ENCODE measurements at places on chromosomes 13 and 19. TPM values are rescaled to one million over a fixed set of nuclear protein-coding genes. Genes with fewer than 3 reads are reported as not detected.

GNA15 gene
- total RNA-seq, result 15.4 TPM

NACC1 gene
- 45.2 TPM for total RNA-seq

RHPN2 gene
- 2.1 TPM for total RNA-seq

FXYD3 gene
- total RNA-seq, result 1.3 TPM

PLEKHF1 gene
- total RNA-seq, result 9.1 TPM

NLRP7 gene
- not detected for total RNA-seq

RNASEH2A gene
- 2.7 TPM for total RNA-seq

GRCh38 chr19:56252699-56253422 lies 19.7 kb upstream of the EDDM13 start:
- DNase-seq, result no peak

- no peak for DNase-seq
These were observed 43.1 kb downstream of the PAN3 start for GRCh38 chr13:28181413-28181812.

- DNase-seq, result no peak
These were observed 6.5 kb upstream of the CTXN1 start for GRCh38 chr19:7932276-7932929.

DNA sequence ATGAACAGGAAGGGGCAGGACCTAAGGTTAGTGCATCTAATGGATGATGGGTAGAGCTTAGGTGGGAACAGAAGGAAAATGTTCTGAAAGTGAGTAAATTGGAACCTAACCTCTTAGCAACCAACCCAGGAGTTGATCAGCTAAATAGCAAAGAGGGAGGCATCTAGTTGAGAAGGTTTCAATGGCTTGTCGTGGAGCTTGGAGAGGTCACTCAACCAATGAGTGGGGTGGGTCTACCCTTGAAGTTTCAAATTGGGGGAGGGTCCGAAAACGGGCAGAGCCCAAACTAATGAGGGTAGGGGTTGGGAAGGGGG lies 5.7 kb upstream of the SHKBP1 start:
- DNase-seq, result no peak

DNA sequence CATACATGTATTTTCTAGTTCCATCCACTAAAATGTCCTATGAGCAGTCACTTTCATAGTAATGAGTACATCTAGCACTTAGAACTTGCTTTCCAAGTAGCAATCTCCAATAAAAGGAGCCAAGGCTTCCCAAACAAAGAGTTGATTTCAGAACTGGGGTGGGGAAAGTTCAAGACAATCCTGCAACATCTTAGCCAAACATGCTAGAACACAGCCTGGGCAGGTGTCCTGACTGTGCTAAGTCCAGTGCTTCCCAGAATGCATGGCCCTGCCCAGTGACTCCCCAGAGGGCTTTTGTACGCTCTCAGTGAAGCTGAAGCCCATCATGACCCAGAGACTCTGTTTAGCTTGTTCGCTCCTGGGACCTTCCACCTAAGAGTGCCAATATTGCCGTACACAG lies 106.7 kb upstream of the UBAC2 start:
- DNase-seq, result no peak

GRCh38 chr13:107231944-107232343 lies 664.0 kb upstream of the ARGLU1 start:
- no peak for DNase-seq

DNA sequence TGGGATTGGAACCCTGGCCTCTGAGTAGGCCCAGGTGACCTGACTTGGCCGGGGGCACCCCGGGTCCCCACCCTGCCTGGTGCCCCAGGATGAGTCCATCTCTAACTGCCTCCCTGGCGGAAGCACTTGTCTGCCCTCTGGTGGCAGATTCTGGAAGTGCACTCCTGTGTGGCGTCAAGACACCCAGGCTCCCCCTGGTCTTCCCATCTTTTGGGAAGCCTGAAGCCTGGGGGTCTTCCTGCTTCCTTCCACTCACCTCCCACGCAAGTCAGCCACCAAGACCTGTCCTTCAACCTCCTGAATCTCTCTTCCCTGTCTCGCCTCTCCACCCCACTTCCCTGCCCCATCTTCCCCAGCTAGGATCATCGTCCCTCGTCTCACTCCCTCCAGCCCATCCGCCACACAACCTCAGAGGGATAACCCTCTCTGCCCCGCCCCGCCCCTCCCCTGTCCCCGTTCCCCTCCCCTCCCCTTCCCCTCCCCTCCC lies 7.4 kb downstream of the RABAC1 start:
- peak; percentile 92 for DNase-seq

DNA sequence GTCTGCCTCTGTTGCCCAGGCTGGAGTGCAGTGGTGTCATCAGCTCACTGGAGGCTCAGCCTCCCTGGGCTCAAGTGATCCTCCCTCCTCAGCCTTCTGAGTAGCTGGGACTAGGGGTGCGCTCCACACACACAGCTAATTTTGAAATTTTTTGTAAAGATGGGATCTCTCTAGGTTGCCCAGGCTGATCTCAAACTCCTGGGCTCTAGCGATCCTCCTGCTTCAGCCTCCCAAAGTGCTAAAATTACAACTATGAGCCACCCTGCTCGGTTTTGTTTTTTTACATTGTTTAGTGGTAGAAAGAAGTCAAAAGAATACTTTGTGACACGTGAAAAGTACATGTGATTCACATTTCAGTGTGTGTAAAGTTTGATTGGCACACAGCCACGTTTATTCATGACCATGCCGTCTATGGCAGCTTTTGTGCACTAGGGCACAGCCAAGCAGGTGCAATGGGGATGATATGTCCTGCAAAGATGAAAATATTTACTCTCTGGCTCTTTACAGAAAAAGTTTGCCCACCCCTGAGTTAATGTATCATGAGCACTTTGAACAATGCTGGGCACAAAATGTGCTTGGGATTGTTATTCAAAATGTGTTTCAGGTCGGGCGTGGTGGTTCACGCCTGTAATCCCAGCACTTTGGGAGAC lies 16.2 kb upstream of the NFIC start:
- no peak for DNase-seq

- DNase-seq, result no peak
These were observed 281.2 kb downstream of the SHISA2 start for GRCh38 chr13:25770601-25771000.

- DNase-seq, result no peak
These were observed 45.8 kb downstream of the UFM1 start for GRCh38 chr13:38395497-38395788.

DNA sequence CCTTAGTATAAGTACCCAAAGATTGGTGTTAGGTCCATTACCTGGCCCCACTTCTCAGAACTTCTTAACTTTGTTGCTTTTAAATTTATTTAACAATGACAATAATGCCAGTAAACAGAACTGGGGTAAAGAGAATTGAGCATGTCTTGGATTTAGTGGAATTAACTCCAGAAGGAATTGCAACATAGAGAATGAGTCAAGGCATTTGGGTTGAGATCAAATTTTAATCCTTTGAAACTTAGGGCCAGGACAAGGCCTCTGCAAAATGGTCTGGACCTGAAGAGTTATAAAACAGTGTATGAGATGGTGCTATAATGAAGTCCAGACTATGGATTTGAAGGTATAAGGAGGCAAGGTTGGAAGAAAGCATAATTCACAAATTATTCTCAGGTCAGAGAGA lies 1030.4 kb downstream of the SLITRK5 start:
- no peak for DNase-seq

- no peak for DNase-seq
These were observed 923.5 kb downstream of the UQCRFS1 start for GRCh38 chr19:28289295-28290063.

DNA sequence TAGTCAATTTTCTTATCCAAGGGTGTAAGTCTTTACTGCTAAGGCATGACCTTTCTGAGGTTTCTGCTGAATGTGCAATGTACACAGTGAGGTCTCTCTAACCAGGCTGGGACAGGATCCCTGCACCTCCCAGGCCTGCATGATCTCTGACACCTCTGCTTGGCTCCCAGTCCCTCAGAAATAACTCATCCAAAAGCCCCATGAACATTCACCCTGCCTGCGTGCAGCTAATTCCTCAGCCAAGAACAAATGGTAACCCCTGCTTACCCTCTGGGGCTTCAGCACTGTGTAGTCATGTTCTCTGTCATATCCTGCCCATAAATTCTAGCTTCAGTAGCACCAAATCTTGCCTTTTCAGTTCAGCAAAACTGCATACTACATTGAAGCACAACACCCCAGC lies 1146.3 kb upstream of the MIR17HG start:
- DNase-seq, result no peak

DNA sequence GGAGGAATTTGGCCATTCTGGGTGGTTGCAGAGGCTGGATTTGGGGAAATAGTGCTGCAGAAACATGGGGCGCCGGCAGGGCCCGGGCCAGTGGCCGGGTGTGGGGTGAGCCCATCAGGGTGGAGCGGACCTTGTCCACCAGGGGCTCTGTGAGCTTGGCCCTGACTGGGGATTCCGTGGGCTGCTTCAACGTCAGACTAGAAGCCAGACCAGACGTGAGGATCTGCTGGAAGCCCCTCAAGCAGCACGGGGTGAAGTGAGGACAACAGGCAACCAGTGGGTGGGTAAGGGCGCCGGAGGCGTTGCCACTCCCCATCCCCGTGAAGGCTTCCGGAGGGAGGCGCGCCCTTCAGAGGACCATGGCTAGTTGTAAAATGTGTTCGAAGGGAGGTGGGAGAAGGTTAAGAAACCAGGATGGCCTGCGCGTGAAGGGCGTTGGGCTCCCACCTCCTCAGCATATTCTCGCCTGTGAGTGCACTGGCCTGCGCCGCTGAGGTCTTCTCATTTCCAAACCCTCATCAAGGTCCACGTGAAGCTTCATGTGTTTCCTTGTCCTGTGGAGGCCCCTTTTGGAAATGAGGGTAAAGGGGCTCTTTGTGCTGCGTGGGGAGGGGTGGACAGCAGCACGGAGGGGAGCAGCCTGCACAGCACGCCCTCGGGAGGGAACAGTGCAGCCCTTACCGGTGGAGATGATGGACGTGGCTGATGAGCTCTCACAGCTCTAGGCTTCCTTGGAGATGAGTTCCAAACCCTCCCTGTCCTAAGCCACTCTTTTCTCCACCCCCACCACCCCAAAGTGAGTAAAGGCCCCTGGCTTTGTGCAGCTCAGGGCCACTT lies 8.3 kb downstream of the TEX29 start:
- DNase-seq, result peak; percentile 79

DNA sequence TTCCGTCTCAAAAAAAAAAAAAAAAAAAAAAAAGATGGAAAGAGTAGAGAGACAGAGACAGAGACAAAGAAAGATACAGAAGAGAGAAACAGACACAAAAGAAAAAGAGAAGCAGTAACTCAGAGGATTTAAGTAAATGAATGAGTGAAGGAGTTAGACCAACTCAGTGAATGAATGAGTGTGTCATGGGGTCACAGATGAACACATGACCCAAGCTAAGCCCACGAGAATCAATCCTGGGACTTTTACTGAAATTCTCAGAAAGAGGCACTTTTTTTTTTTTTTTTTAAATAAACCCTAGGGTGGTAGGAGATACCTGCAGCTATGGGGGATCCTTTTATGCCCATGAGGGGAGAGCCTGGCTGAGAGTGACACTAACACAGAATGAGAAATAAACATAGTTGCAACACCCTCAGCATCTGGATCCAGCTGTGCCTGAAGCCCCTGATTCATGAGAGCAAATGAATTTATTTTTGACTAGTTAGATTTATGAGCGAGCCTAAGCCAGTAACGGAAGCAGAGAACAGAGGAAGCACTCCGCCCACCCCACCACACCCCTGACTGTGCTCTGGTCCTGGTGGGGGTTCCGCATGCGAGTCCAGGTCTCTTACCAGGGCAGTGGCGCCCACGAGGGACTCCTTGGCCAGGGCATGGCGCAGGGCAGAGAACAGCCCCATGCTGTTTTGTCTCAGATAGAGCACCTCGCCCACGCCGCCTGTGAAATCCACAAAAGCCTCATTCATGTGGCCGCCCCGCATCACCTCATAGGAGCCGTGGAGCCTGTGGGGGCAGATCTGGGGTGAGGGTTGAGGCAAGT lies 4.6 kb downstream of the CAPN12 start:
- no peak for DNase-seq

Data from mesenteric fat pad (tissue), 1 donor.